ENCODE measurements at places on chromosomes 16 and 17.

DNA sequence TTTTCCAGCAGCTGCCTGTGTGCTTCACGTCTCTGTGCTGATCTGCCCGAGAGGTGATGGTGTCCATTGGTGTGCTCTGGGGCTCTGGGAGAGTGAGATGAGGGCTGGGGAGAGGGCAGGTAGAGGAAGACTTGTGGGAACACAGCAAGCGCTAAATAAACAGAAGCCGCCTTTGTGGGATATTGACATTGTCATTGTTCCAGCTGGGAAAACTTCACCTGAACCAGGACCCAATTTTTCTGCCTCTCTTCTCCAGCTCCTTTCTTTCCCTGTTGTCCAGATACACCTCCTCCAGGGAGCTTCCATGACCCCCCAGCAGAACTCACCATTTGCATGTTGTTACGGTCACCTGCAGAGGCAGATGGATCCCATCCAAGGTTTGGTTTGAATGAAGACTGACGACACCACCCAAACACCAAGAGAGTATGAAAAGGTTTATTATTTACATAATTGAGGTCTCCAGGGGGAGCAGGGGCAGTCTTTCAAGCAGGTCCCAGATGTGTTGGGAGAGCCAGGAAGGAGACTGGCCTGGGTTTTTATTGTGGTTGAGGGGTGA lies 3.6 kb upstream of the ITGA3 start:
- peak; percentile 72 for DNase-seq

DNA sequence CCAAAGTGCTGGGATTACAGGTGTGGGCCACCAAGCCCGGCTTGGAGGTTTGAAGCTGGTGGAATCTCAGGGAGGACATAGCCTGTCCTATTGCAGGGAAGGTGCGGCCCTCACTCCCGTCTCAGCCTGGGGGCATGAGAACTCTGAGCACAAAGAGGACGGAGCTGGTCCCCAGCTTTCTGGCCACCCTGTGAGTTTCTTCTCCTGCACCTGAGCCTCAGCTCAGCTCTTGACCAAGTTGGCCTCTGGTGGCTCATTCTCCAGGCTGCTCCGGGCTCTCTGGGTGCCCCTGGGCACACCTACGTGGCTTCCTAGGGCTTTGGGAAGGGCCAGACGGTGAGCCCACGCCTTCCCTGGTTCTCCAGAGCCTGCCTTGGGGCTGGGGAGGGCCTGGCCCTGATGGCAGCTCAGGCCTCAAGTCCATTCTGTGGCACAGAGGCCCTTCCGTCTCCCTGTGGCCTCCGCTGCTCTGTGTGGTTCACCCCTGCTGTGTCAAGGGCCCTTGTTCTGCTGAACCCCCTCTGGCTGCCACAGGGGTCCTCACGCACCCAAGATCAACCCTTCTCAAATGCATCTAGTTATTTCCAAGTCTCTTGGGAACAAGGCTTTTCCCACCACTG lies 6.9 kb upstream of the FASN start:
- DNase-seq = no peak

DNA sequence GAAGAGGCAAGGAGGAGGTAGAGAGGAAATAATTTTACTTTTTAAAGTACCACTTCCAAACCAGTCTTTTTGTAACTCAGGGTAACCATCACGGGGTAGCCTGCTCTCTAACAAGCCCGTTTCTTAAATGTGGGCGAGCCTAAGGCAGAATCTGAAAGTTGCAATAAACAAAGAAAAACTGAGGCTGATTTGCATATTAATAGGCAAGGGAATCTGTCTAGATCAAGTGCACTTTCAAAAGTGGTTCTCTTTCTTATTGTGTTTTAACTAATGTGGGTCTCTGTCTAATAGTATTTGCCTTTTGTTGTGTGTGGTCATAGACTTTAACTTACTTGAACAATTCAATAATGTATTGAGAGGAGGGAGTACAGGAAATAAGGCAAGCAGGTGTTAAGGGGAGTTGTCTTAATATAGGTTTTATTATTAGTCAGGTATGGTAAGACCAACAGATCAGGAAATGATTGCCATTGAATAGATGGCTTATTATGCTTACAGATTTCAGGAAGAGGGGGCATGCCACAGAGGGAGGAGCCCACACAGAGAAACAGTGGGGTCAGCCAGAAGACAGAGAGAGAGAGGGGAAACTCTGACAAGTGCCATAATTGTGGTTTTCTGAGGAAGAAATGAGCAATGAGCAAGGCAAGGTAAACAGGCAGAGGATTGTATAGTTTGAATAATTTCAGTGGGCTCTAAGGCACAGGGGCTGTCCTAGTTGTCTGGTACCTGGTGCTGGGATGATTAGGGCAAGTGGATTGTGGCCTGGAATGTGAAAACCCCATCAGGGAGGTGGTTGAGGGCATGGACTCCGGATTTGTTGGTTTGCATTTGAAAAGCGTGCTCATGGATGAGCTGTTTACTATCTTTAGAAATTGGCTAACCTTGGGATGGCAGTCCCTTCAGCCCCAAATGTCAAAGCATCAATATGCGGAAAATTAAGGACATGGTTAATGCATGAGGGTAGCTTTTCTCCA lies 237.2 kb downstream of the TOX3 start:
- no peak for DNase-seq

DNA sequence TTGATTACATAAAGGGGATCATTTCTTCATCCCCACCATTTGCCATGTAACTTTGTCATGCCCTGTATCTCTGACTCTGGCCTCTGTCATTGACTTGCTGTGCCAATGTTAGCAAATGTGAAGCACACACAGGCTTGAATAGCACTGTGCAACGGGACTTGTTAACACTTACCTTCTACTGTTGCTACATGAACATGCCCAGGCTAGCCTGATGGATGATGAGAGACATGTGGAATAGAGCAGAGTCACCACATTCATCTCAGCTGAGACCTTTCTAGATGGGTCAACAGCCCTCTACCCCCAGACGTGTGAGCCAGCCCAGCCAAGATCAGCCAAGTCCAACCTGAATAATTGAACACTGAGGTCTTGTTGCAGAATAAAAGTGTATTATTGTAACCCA lies 162.1 kb upstream of the SALL1 start:
- no peak for DNase-seq

- no peak for DNase-seq
Measured at GRCh38 chr17:20944014-20944865, 98.6 kb downstream of the USP22 start.

DNA sequence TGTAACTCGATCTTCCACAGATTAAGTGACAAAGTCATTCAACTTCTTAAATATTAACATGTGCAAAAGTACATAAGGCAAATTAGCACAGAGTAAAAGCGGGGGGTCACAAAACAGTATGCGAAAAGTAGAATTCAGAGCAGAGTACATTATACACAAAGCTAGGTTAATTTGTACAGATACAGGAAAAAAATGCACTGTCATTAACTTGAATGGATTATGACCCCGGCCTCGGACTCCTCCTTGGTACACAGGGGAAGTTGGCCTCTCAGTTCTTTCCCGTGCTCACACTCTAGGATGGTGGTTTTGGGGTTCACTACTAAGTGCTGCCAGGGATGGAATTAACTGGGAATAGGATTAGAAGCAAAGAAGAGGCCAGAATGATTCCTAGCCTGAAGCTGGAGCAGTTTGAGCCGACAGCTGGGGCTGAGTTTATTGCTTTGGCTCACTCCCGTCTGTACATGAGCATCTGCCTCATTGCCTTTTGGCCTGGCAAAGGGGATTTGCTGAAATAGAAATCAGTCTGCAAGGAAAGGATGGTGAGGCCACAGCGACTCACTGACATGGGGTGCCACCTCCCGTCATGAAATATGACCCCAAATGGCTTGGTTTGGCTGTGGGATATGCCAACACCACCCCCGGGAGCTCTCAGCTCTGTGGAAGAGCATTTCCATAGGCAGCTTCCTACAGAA lies 23.6 kb downstream of the NTN1 start:
- no peak for DNase-seq

DNA sequence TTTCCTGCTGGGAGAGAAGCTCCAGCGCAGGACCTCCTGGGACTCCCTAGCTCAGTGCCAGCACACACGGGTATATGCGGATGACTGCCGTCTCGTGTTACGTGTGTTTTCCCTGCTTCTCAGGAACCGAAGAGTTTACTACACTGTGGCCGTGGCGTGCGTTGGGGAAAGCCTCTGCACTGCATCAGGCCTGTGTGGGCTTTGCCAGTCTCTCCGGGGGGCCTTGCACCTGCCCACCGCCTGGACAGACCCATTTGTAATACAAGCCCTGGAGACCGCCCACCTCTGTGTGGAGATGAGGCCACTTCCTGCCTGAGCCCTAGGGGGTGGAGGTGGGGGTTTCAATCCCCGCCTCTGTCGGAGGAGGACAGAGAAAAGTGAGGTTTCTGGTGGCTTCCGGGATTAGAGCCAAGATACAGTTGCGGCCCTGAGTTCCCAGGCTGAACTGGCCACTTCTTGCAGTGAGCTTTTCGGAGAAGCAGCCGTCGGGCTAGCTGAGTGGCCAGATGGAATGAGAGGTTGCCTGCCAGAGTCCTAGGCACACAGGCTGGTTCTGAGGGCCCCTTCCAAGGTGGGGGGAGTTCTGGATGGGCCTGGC lies 43.4 kb upstream of the GSE1 start:
- DNase-seq = no peak

DNA sequence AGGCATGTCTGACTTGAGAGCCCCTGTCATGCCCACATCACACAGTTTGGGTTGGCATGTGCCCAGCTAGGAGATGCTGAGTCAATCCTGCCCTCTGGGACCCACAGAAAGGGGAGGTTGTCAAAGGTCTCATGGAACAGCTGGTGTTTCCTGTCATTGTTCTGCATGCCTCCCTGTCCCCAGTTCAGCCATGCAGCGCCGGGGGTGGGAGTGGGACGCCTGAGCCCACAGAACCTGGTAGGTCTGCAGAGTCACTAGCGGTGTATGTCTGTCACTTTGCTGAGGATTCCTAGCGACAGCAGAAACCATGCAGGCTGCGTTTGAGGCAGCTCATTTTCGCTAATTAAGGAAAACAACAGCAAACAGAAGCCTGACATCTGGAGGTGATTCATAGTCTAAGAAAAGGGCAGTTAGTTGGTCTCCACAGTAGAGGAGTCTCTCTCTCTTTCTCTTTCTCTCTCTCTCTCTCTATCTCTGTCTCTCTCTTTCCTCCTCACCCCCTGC lies 19.6 kb upstream of the CCL1 start:
- no peak for DNase-seq

- no peak for DNase-seq
Measured at GRCh38 chr17:59335685-59336084, 4.2 kb downstream of the YPEL2 start.

DNA sequence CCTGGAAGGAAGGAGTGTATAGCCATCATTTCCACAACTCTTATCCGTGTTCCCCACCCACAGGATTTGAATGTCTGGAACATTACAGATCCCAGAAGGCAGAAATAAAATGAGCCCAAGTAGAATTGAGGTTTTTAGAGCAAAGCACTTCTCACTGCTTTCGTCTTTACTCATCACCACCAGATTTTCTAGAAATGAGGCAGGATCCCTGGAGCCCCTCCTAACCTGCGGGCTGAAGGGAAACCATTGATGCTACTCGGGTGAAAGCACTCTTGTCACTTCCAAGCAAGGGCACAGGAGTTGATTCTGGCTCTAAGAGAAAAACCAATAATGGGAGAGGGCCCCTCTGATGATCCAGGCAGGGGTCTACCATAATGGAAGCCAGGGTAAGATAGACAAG lies 2.8 kb upstream of the ALDOC start:
- DNase-seq = no peak

- no peak for DNase-seq
Measured at GRCh38 chr17:74251569-74251968, 22.5 kb upstream of the DNAI2 start.

GRCh38 chr17:5837055-5837491 lies 233.1 kb upstream of the WSCD1 start:
- DNase-seq = no peak

DNA sequence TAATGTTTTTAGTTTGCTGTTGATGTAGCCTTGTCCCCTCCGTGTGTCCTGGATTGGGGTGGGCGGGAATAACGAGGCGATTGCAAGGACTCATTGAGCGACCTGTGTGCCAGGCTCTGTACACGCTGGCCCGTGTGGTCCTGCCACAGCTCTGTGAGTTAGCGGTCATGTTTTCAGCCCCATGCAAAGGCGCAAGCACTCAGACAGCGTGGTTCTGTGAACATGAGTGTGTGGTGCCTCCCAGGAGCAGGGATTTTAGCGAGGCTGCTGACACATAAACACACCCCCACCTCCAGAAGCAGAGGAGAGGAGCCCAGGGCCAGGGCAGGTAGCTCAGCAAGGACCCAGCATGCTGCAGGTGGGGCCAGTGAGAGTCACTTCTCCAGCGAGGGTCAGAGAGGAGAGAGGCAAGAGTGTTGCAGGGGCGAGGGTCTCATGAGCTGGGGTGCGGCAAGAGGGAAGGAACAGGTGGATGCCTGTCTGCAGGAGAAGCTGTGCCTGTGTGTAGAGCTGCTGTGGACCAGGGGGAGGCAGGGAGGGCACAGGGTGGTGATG lies 115.3 kb downstream of the OR1D5 start:
- DNase-seq = no peak

DNA sequence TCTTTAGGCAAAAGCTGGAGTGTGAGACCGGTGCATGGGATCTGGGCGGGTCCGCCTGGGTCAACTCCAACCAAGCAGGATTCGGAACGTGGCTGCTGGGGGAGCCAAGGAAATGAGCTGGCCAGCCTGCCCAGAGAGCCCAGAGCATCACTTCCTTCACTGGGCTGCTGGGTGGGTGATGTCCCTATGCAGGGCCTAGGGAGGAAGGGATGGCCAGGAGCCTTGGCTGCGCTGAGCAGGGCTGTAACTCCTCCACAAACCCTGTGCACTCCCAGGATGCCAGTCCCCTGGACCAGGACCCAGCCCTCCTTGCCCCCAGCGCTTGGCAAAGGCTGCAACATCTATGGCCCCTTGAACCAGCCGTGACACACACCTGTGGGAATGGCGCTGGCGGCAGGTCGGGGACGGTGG lies 138.4 kb downstream of the RAB11FIP4 start:
- no peak for DNase-seq
